SJCRH30 (cell line): ENCODE measurements at places on chromosomes 12 and 14. TPM values are rescaled to one million over a fixed set of nuclear protein-coding genes. Genes with fewer than 3 reads are reported as not detected.

TRAFD1 gene
- 23.0 and 23.5 TPM in 2 replicates for total RNA-seq

DNA sequence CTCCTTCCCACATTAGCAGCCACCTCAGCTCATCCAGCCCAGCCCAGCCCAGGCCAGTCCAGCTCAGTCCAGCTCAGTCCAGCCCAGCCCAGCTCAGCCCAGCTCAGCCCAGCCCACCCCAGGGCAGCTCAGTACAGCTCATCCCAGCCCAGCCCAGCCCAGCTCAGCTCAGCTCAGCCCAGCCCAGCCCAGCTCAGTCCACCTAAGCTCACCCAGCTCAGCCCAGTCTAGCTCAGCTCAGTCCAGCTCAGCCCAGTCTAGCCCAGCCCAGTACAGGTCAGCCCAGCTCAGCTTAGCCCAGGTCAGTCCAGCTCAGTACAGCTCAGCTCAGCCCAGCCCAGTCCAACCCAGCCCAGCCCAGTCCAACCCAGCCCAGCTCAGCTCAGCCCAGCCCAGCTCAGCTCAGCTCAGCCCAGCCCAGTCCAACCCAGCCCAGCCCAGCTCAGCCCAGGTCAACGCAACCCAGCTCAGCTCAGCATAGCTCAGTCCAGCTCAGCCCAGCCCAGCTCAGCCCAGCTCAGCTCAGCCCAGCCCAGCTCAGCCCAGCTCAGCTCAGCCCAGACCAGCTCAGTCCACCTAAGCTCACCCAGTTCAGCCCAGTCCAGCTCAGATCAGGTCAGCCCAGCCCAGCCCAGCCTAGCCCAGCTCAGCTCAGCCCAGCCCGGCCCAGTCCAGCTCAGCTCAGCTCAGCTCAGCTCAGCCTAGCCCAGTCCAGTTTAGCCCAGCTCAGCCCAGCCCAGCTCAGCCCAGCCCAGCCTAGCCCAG lies 63.0 kb downstream of the TMEM121 start:
- no peak overlapping the region for H3K27ac ChIP-seq
- no peak overlapping the region for H3K4me3 ChIP-seq
- H3K4me1 ChIP-seq = no peaks in the 10 kb centered on the region
- no peak for DNase-seq

DNA sequence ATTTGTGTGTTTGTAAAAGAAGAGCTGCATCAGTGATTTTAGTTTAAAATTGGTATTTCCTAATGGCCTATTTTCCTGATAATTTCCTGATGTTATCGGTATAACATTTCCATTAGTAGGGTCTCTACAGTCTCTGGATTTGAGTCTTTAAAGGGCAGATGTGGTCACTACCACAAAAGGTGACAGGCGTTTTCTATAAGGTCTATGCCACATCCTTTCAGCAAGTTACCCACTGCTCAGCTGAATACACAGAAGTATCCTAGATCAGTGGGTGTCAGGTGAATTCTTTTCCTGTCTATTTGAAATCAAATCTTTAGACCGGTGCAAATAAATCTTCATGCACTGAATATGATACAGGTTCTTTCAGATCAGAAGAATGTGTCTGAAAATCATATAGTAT lies 90.2 kb downstream of the LIN7A start:
- H3K4me3 ChIP-seq = no peak overlapping the region
- H3K4me1 ChIP-seq = no peaks in the 10 kb centered on the region
- H3K27ac ChIP-seq = no peak overlapping the region
- peaks cover 19% of the 10 kb centered on the region for H3K36me3 ChIP-seq
- H3K27me3 ChIP-seq = no peaks in the 10 kb centered on the region

DNA sequence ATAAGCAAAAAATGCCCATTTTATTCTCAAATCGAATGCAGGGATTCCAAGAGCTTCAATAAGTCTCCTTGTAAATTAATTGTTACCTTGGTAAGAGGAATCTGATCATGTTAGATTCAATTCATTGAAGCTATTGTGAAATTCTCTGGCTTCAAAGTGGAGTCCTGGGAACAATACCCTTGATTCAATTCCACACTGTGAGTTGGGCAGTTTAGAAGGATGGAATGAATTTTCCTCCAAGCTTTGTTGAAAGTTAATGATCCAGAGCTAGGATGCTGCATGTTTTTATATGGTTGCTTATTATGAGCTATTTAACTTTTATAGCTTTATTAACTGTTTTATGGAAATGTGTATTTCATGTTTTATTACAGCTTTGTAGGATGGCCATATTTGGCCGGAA lies 89.9 kb upstream of the IGF1 start:
- no peaks in the 10 kb centered on the region for H3K36me3 ChIP-seq
- peaks cover 21% of the 10 kb centered on the region for H3K4me1 ChIP-seq
- H3K4me3 ChIP-seq = no peak overlapping the region
- H3K27ac ChIP-seq = no peak overlapping the region
- DNase-seq = no peak

- no peaks in the 10 kb centered on the region for H3K27me3 ChIP-seq
- no peak overlapping the region for H3K4me3 ChIP-seq
- H3K27ac ChIP-seq = no peak overlapping the region
- no peaks in the 10 kb centered on the region for H3K4me1 ChIP-seq
- no peaks in the 10 kb centered on the region; the same call in none of the 2 replicates for H3K36me3 ChIP-seq
Observed at GRCh38 chr12:3661028-3661427, 91.9 kb downstream of the CRACR2A start.

DNA sequence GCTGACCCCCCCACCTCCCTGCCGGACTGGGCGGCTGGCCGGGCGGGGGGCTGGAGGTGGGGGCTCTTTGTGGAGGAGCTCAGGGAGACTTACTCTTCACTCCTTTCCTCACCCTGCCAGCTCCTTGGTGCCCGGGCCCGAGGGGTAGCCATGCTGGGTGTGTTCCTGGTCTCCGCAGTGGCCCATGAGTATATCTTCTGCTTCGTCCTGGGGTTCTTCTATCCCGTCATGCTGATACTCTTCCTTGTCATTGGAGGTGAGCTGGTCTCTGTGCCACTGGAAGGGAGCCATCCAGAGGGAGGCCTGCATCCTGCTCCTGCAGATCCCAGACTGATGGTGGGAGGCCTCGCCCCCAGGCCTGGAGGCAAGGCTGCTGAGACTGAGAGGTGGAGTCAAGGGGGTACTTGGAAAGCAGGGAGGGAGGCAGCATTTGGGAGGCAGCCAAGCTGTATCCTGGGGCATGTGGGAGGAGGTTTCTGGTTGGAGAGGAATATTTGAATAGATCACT lies 19.7 kb downstream of the SOAT2 start:
- H3K27ac ChIP-seq = no peak overlapping the region
- no peaks in the 10 kb centered on the region for H3K27me3 ChIP-seq
- no peaks in the 10 kb centered on the region for H3K4me1 ChIP-seq
- no peak for DNase-seq
- H3K4me3 ChIP-seq = no peak overlapping the region
- H3K36me3 ChIP-seq = no peaks in the 10 kb centered on the region
